Right lobe of liver (tissue), 6 donors: ENCODE measurements at places on chromosomes 7 and 10. TPM values are rescaled to one million over a fixed set of nuclear protein-coding genes. Genes with fewer than 3 reads are reported as not detected.

DNA sequence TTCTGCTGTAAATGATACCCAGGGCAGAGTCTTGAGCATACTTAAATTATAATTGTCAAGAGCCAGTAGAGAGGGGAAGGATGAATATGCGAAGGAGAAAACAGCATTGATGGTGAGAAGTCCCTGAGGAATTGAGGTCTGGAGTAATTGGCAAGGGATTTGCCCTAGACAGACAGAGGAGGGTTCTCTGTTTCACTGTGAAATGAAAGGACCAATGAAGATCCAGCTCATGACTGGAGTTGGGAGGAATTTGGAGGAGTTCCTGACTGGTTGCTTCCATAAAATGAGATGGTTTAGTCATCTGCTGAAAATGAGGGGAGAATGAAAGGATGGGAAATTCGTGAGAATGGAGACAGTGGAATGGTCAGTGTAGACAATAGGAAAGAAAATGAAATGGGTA, 6.8 kb downstream of the PRPF18 start:
- no peaks in the 10 kb centered on the region for H3K4me1 ChIP-seq
- H3K4me3 ChIP-seq, result no peak overlapping the region
- no peaks in the 10 kb centered on the region for H3K27me3 ChIP-seq
- H3K36me3 ChIP-seq, result no peaks in the 10 kb centered on the region
- no peak for DNase-seq
- H3K27ac ChIP-seq, result no peak overlapping the region

GRCh38 chr10:43594944-43595589, 11.2 kb upstream of the ZNF485 start:
- no peak overlapping the region for H3K27ac ChIP-seq
- DNase-seq, result no peak
- H3K27me3 ChIP-seq, result no peaks in the 10 kb centered on the region
- H3K4me1 ChIP-seq, result no peaks in the 10 kb centered on the region
- no peak overlapping the region for H3K4me3 ChIP-seq

- no peaks in the 10 kb centered on the region for H3K36me3 ChIP-seq
- H3K27ac ChIP-seq, result no peak overlapping the region
- H3K4me1 ChIP-seq, result no peaks in the 10 kb centered on the region
Observed at GRCh38 chr7:39248041-39248691, 270.5 kb downstream of the POU6F2 start.

Gene CCL26
- not detected for total RNA-seq

Gene DRGX
- not detected for total RNA-seq
